ENCODE measurements at places on chromosomes 16 and 17.

DNA sequence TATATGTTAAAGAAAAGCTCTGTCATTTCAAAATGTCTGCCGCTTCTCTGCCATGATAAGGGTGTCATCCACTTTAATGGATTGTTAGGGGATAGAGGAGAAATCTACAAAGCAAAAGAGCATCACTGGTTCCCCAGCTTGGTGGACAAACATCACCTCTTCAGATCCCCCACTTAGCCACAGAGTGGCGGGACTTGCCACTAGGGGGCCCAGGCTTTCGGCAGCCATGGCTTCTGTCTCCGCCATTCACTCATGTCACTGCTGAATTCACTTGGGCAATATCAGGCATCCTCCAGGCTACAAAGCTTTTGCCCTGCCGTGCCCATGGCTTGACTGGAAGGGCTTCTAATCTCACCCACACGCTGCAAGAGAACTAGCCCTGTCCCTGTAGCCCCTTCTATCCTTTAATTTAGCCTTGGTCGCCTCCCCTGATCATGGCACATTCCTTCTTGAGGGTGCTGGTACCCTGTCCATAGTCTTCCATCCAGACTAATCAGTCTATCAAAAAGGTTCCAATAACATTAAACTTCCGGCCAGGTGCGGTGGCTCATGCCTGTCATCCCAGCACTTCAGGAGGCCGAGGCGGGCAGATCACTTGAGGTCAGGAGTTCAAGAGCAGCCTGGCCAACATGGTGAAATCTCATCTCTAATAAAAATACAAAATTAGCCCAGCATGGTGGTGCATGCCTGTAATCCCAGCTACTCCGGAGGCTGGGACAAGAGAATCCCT is 34.7 kb downstream of the SBK1 start:
- DNase-seq = peak; percentile 21

DNA sequence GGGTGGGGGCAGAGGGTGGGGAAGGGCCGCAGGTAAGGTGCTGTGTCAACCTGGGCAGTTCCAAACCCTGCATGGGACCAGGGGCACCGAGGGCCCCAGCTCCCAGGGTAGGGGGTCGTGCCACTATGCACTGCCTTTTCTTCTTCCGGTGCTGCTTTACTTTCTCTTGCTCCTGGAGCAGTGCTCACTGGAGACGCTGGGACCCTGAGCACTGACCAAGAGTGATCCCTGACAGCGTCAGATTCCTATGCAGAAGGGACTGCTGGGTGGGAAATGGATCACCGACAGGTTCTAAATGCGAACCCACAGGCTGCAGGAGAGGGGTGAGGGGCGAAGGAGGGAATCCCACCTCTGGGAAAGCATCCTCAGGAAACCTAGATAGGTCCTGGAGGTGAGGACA is 470.1 kb downstream of the SOX9 start:
- no peak for DNase-seq

DNA sequence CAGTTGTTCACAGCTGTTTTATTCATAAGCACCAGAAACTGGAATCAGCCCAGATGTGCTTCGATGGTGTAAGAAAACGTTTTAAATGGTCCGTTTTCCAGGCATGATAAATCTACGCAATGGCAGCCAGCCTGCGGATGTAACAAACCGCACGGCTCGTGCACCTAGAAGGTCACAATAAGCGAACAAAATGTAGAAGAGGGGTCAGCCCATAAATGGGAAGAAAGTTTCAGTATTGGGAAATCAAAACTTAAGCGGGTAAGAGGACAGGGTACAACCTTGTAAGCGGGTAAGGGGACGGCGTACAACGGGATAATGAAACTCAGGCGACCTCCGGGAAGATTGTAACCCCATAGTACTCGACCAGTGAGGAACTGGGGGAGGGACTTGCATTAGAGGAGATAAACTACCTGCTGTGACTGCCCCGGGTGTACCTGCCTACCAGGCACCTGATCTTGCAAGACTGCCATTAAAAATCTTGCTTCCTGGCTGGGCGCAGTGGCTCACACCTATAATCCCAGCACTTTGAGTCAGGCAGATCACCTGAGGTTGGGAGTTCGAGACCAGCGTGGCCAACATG is 66.6 kb downstream of the ANKRD11 start:
- no peak for DNase-seq

GRCh38 chr17:73007407-73007806 is 85.1 kb downstream of the SLC39A11 start:
- no peak for DNase-seq

DNA sequence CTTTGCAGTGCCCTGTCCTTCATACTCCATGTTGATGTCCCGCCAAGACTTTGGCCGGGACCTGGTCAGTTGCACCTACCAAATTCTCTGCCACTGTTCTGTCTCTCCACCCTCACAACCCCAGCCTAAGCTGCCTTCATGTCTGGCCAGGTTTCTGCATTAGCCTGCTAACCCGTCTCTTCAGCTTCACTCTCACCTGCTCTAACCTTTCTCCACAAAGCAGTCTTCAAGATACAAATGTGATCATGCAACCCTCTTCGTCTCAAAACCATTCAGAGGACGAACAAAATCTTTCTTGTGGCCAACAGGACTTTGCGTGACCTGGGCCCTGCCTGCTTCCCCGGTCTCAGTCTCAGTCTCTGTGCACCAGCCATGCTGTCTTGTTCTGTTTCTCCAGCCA is 148.2 kb downstream of the WSCD1 start:
- no peak for DNase-seq

- DNase-seq = no peak
Measured at GRCh38 chr17:48148029-48148770, 40.6 kb downstream of the SNX11 start.

GRCh38 chr17:35164716-35165115 is 17.1 kb downstream of the UNC45B start:
- DNase-seq = no peak

DNA sequence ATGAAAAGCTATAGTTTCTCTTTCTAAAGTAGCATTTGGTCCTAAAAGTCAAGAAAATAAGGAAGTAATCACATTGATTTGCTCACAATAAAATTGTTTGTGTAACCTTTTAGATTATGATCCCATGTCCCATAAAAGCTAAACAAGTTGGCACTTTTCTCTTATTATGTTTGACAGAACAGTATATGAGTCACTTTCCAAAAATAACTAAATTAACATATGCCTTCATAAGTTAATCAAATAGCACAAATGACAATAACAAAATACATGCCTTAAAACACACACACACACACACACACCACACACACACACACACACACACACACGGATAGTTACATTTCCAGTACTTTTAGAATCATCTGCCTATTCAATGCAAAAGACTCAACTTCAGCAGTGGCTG is 2.8 kb downstream of the MED13 start:
- DNase-seq = no peak

- DNase-seq = no peak
Measured at GRCh38 chr17:41982026-41982760, 15.6 kb downstream of the CNP start.

GRCh38 chr16:17246974-17247732 is 223.6 kb downstream of the XYLT1 start:
- DNase-seq = no peak

DNA sequence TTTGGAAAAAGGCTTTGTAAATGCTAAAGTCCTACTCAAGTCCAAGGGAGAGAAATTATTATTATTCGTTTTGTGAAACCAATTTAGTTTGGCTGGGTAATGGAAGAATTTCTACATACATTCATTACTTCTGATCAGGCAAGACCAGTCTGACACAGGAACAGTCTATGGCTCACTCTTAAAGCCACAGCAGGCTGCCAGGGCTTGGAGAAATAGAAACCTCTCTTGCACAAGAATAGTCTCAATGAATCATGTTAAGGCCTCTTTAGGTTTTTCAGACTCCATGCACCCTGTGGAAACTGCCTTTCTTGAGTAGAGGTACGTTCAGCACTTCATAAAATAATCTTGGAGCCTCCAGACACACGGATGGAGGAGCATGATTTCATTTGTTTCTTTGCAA is 167.7 kb downstream of the IRX3 start:
- DNase-seq = no peak

- no peak for DNase-seq
Measured at GRCh38 chr17:56593086-56593645, 333 bp upstream of the NOG start.

DNA sequence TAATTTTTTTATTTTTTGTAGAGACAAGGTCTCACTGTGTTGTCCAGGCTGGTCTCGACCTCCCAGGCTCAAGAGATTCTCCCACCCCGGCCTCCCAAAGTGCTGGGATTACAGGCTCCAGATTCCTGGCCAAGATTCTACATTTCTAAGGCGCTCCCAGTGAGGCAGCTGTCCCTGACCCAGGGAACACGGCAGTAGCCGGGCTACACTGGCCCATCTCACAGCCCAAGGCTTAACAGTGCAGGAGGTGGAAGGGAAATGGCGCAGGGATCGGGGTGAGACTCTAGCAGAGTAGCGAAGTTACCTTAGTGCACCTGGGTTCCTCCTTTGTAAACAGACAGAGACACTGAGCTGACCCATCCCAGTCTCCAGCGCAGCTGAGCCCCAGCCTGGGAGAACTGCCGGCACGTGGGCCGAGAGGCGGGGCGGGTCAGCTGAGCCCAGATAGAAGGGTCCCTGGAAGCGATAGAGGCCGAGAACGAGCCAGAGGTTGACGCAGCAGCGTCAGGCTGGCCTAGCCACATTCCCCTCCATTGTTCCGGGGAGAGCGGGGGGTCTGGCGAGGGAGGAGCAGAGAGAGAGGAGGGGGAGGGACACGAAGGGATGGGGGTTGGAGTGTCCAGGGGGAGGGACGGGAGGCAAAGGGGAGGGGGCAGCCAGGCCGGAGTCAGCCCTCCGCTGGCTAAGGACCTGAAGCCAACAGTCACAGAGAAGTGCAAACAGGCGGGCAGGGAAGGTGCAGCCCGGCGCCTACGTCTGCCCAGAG is 2.5 kb downstream of the CARHSP1 start:
- DNase-seq = no peak

DNA sequence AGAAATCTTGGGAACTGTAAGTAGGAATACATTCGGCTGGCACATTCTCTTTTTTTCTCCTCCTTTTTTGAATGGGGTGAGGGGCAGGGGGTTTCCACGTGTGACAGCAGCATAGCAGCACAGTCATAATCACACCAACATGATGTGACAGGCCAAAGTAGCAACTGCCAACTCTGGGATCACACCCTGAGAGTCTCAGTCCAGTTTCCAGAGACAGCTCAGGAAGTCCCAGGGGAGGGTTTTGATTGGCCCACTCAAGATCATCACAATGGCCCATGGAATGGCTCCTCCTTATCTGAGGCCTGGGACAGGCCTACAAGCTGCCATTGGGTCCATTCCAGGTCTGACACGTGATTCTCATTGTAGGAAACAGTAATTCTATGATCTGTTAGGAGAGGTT is 207.1 kb upstream of the ASIC2 start:
- DNase-seq = no peak
